ENCODE measurements at places on chromosomes 4 and X.

DNA sequence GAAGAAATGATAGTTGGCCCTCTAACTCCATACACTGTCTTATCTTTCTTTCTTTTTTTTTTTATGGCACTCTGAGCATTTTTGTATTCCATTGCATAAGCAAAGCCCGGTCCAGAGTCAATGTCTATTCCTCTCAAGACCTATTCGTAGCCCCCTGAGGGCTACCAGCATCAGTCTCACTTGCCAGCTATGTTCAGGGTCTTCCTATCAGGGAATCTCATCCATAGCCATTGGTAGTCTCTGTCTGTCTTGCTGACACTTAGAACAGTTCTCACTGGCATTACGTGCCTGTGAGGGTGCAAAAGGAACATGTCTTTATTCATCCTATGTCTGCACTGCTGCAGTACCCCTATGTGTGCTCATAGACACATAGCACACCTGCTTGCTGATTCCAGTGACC lies 51.0 kb downstream of the BMP2K start:
- no peak for DNase-seq

DNA sequence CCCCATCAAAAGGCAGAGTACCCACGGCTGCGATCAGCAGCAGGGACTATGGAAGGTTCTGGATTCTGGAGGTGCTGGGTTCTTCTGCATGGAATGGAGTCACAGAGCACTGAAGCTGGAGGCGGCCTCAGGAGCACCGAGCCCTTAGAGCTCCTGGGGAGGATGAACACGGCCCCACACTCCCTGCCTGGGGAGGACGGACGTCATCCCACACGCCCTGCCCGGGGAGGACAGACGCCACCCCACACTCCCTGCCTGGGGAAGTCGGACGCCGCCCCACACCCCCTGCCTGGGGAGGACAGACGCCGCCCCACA lies 9.9 kb downstream of the LRPAP1 start:
- DNase-seq = no peak

DNA sequence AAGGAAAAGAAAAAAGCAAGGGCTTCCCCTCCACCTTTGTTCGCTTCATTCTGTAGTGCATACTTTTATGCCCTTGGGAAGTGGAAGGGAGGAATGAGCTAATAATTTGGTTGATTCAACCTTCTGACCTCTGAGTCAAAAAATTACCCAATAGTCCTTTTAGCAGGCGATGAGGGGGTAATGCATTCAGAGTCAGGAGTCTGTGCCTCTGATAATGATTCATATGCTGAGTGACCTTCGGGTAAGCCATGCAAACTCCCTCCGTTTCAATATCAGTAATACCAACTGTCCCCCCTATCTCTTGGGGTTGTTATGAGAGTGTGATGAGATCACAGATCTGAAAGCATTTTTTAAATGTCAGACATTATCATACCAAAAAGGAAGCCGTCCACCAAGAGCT lies 41.6 kb upstream of the ACSL4 start:
- DNase-seq = peak; percentile 71

GRCh38 chr4:6730603-6731317 lies 14.8 kb downstream of the BLOC1S4 start:
- no peak for DNase-seq

GRCh38 chr4:112069110-112069509 lies 76.1 kb upstream of the FAM241A start:
- DNase-seq = no peak

Data from kidney glomerular epithelial cell (primary cell).